ENCODE measurements at places on chromosomes 16 and 17.

- DNase-seq: no peak
Observed at GRCh38 chr17:58533616-58534188, 19.3 kb upstream of the MTMR4 start.

GRCh38 chr17:82815790-82816305, 24.0 kb downstream of the ZNF750 start:
- no peak for DNase-seq

- DNase-seq: no peak
Observed at GRCh38 chr17:21008160-21008915, 34.5 kb downstream of the USP22 start.

GRCh38 chr16:3148256-3149192, 13.7 kb downstream of the ZNF213 start:
- DNase-seq: no peak

- no peak for DNase-seq
Observed at GRCh38 chr17:79623786-79624717, 13.2 kb upstream of the RBFOX3 start.

DNA sequence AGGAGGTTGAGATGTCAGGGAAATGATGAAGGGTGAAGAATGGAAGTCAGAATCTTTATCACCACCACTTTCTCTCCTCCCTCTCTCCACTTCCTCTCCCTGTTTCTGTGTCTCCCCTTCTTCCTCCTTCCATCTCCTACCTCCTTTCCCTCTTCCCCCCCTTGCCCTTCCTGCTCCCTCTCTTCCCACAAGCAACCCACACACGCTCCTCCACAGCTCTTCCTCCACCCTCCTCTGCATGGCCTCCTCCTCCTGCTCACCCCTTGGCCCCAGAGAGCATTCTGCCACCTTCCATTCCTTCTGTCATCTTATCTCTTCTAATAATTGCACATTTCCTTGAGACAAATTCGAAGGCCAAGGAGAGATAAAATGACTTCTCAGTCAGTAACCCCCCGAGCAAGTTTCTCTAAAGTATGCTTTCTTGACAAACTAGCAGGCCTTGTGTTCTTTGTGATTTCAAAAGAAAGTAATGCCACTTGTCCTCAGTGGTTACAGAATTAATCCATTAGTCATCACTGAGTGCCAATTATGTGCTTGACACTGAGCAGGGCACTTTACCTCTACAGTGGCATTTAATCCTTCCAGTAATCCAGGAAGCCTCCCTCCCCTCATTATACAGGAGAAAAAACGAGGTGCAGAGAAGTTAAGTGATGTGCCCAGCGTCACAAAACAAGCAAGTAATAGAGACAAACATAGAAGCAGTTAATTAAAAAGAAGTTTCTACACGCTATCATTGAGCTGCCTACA, 72.3 kb upstream of the CCL1 start:
- DNase-seq: no peak

DNA sequence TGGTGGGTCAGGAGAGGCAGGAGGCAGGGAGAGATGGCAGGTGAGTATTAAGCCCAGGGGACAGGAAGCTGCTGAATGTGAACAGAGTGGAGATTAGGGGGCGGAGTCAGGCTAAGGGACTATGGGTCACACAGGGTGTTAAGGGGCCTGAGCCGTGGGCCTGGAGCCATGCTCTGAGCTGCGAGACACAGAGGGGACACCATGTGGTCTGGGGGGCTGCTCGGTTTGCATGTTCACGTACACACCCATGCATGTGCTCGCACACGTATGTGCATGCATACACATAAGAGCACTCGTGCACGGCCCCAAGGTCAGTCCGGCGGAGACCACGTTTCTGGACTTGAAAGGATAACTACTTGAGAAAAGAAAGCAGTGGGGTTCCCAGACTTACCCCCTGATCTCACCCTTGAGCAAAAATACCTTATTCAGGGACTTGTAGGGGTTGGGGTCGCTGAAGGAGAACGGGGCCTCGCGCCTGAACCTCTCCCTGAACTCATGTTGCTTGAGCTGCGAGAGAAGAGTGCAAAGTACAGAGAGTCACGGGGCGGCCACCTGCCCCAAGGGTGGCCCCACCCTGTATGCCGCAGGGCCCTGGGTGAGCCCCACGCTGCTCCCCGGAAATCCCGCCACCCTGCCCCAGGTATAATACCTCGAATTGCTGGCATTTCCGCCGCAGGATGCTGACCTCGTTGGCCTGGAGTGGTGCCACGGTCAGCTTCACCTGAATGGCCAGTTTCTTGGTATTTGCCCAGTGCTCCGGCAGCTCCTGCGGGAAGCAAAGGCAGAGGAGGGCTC, 50.8 kb downstream of the DNAH17 start:
- DNase-seq: no peak

GRCh38 chr16:78252757-78253156, 153.3 kb downstream of the WWOX start:
- DNase-seq: no peak

- no peak for DNase-seq
Observed at GRCh38 chr16:14223632-14224031, 152.5 kb downstream of the MRTFB start.

DNA sequence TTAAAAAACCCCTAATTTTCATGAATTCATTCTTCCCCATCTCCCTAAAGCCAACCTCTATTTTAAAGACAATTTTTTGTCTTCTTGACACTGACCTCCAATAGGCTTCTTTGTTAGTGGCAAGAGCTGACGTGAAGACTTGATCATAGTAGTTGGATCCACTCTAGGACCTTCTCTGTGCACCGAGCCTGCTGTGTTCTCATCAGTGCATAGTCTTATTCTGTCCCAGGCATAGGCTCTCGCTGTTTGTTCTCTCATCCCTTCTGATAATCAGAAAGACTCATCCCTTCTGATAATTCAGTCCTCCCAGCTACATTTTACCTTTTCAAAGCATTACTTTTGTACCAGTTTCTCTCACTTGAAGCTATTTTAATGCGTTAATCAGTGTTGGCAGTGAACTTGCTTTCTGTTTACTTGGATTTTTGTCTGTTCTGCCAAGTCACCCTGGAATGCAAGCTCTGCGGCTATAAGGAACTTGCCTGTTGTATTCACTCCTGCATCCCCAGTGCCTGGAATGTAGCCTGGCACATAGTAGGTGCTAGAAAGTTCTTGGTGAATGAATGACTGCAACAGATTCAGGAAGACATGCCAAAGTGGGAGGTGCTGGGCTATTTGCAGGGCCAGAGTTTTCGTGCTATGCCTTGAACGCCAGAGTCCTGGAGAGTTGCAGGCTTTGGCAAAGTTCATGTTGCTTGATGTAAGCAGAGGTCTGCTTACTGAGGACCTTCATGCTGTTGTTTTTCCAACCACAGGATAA, 147.6 kb upstream of the MPHOSPH6 start:
- peak; percentile 2 for DNase-seq

GRCh38 chr17:17737961-17738894, 57.0 kb downstream of the RAI1 start:
- DNase-seq: no peak

GRCh38 chr17:181245-182049, at the start of gene DOC2B:
TSS of gene DOC2B (minus strand) at chr17:181650. CDS start at chr17:181479, 171 bp downstream.
- DNase-seq: no peak

GRCh38 chr17:17034496-17035075, 7.7 kb upstream of the MPRIP start:
- DNase-seq: no peak

- DNase-seq: no peak
Observed at GRCh38 chr16:4911970-4912386, 25.0 kb downstream of the PPL start.

- DNase-seq: no peak
Observed at GRCh38 chr17:41442739-41443138, 2.0 kb upstream of the KRT38 start.

- DNase-seq: no peak
Observed at GRCh38 chr16:81888520-81889394, 109.7 kb downstream of the PLCG2 start.

DNA sequence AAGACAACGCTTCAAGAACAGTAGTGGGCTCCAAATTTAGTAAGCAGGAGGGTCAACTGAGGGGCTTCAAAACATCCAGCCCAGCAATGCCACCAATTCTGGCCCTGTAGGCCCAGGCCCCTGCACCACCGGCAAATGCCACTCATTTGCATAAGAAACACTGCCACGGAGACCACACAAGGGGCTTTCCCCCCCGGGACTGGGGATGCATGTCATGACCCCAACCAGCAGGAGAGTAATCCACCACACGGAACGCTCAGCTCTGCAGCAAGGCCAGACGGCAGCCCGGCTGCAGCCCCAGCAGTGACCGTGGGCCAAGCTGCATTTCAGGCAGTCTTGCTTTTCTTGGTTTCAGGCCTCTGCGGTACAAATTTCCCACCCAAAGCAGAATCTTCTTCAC, 14.1 kb downstream of the TMEM11 start:
- DNase-seq: no peak

DNA sequence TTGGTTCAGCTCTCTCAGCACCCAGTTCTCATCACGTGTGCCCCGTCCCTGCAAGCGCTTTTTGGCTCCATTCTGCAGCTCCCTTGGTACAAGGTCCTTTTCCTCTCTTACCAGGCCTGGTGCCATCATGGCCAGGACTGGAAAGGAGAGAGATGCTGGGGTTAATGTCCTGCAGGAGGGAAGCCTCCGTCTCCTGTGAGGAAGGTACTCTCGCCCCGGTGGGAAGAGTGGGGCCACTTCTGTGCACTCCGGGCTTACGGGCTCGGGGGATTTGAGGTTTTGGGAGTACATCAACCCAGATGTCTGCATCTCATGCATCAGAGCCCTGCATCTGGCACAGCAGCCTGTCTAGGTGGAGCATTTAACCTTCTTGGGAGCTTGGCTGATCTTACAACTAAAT, 10.1 kb downstream of the CTRB2 start:
- no peak for DNase-seq

- DNase-seq: no peak
Observed at GRCh38 chr16:87245511-87245910, 71.7 kb downstream of the C16orf95 start.

GRCh38 chr16:52526116-52526828, 20.7 kb downstream of the TOX3 start:
- DNase-seq: no peak

GRCh38 chr16:11354733-11355574, 9.7 kb downstream of the RMI2 start:
- no peak for DNase-seq

DNA sequence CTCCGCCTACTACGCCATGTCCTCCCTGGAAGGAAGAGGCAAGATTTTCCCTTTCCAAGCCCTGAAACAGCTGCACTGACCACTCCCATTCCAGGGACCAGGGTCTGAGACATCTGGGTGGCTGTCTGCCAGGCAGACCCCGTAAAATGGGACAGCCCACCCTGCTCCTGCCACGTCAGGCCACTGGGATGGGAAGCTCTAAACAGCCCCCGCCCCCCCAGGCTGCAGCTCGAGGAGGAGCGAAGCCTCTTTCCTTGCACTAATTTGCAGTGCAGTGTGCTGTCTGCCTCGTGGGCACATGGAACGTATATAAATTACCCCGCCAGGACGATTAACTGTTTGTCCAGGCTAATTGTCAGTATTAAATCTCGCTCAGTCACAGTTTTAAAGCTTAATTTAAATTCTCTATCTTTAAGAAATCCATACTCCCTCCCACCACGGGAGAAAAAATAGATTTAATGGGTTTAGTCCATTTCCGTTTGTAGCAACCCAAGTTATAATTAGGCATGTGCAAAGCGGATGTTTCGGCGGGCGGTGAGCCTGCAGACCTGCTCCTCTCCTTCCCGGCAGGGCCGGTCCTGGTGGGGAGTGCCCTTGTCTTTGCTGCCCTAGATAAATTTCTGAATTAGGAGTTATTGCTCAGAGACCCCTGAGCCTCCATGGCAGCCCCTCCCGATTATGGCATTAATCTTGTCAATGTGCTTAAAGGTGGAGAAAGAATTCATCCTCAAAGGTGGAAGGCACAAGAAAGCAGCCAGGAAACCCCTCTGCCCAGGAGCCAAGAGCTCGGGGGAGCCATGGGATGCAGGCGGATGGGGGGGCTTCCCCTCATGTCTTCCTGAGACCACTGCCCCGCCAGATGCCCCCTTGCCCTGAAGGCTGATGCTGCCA, 268.0 kb upstream of the TNRC6C start:
- DNase-seq: no peak

GRCh38 chr17:7755095-7755890, 37.7 kb downstream of the DNAH2 start:
- no peak for DNase-seq

DNA sequence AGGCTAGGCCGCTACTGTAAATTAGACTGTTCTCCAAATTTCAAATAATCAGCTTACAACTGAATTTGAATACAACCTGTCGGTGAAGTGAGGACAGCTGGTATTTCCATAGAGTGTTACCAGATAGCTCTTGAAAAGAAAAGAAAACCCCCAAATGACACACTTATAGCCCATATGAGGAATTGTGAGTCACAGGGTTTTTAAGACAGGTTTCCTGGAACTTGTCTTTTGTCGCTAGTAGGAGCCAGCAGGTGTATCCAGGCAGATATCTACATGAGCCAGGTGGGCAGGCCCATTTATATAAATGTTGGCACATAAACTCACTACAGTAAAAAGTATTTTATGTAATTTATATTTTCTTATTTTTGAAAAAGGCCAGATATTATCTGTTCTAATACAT, 24.0 kb downstream of the TNRC6A start:
- no peak for DNase-seq

DNA sequence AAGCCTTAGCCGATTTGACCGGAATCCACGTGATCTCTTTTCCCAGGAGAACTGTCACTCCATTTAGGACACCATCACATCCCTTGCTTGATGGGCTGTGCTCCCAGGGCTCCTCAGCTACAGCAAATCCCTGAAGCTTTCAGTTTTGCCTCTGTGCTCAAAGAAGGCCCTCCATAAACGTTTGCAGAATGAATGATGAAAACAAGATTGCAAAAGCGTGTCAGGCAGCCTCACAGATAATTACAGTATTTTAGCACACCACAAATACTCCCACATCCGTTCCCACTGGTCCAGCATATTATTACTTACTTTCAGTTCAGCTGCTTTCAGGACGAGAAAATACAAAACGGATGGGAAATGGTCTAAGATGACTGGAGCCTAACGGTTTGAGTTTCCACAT, 84.6 kb downstream of the USP31 start:
- DNase-seq: no peak

GRCh38 chr17:5115673-5116651, at the start of gene USP6:
TSS of gene USP6 (plus strand) at chr17:5116032. CDS start at chr17:5130368, 14,336 bp downstream.
- DNase-seq: no peak

GRCh38 chr16:50238868-50239301, 27.5 kb upstream of the ADCY7 start:
- DNase-seq: no peak

DNA sequence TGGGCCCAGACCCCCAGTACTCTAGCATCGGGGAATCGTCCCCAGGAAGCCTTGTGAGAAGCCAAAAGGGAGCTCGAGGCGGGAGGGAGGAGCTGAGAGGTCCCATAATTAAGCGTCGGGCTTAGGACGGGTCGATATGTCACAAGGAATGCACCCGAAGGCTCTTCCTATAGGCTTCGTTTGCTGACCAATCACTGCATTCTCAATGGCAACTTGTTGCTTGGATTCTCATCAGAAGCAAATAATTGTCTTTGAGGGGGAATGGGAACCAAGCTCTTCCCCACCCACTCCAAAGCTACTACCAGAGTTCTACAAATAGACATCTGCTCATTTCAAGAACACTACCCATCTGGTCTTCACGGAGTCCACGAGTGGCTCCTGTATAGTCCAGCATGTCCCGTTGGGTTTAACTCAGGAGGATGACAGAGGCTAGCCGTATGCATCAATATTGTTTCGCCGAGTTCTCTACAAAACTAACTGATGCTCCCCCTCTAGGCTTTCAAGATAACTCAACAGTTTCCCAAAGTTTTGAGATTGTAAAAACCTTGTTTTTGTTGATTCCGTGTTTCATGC, 628 bp upstream of the BLMH start:
- no peak for DNase-seq

GRCh38 chr17:73747221-73748002, 103.2 kb upstream of the SDK2 start:
- DNase-seq: no peak

Data from epithelial cell of prostate (primary cell).